ENCODE measurements at places on chromosomes 4 and X.

- DNase-seq: no peak
These were observed 52.8 kb upstream of the CBR4 start for GRCh38 chr4:169062897-169063244.

- DNase-seq: no peak
These were observed 247.2 kb upstream of the ADGRL3 start for GRCh38 chr4:60952921-60953320.

- no peak for DNase-seq
These were observed 1290.9 kb downstream of the PCDH18 start for GRCh38 chr4:136241221-136241986.

DNA sequence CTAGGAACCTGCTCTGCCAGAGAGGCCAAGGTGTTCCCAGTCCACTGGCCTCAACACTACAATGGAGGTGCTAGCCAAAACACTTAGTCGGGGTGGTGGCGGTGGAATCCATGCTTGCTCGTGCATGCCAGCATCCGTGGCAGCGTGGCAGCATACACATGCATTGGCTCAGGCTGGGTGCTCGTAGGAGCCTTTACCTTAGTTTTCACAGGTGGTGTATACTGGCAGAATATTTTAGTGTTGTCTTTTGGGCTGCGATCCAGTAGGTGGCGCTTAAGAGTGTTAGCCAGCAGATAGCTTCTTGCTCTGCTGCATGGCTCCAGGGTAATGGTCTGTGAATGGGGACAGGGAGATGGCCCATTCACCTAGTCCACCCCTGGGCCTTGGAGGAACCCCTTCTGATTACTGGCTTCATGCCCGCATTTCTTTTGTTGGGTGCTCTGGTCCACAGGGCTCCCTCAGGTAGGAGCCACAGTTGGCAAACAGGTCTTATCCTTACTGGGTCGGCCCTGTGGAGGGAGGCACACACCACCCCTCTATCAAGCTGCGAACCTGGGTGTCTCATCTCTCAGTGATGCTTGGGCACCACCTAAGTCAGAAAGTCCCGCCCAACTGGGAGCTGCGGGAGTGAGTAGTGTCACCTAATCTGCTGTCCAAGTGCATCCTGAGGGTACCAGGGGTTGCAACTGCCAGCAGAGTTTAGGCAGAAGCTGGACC, 40.0 kb downstream of the RIPPLY1 start:
- no peak for DNase-seq

DNA sequence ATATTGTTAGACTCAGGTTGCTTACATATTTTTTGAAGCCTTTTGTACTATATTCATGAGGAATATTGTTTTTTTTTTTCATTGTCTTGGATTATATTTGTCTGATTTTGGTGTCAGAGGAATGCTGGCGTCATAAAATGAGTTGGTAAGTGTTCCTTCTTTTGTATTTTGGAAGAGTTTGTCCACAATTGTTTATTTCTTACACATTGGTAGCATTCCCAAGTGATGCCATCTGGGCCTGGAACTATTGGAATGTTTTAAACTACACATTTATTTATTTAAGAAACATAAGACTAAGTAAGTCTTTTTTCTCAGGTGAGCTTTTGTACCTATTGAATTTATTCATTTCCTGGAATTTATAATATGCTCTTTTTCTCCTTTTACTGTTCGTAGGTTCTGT, 107.6 kb downstream of the LARP1B start:
- no peak for DNase-seq

DNA sequence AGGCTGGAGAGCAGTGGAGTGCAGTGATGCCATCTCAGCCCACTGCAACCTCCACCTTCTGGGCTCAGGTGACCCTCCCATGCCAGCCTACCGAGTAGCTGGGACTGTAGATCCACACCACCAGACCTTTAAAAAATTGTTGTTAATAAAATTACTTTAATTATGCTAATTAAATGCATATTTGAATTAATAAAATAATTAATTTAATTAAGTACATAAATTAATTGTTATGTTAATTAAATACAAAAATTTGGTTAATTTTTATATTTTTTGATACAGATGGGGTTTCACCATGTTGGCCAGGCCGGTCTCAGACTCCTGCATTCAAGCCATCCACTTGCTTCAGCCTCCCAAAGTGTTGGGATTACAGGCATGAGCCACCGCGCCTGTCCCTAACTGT, 12.6 kb upstream of the RAPGEF2 start:
- DNase-seq: no peak

GRCh38 chr4:175905925-175906324, 93.9 kb upstream of the GPM6A start:
- no peak for DNase-seq

DNA sequence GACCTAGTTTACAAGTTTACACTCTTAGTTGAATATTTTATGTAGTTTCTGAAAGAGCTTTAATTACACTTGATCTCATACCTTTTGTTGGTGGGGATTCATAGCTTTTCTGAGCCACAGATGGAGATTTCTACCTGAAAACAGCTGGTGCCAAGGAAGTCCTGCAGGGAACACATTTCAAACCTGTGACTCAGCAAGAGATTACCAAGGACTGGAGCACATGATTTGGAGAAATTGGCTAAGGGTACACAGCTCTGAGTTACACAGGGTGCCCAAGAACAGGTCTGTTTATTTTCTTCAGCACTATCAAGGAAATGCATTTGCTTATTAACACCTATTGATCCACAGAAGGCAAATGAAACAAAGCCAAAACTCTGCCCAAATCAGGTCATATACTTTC, 691.5 kb downstream of the KCTD8 start:
- DNase-seq: no peak

DNA sequence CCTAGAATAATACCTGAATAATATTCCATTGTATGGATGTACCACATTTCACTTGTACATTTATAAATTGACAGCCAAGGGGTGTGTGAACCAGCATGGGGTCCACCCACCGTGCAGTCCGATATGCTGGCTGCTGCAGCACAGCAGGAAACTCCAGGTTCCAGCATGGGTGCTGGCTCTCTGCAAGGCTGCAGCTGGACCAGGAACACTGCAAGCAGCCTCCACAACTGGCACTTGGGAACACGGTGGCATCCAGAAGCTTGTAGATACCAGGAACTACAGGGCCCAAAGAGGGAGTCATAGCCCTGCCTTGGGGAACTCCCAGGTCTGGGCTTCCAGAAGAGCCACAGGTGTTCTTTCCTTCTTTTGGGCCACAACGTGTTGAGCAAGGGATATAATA, 91.2 kb downstream of the NXF2 start:
- DNase-seq: no peak

GRCh38 chr4:14096396-14096965, 469.0 kb upstream of the BOD1L1 start:
- DNase-seq: no peak

GRCh38 chr4:38923746-38924145, 56.1 kb downstream of the FAM114A1 start:
- DNase-seq: no peak

DNA sequence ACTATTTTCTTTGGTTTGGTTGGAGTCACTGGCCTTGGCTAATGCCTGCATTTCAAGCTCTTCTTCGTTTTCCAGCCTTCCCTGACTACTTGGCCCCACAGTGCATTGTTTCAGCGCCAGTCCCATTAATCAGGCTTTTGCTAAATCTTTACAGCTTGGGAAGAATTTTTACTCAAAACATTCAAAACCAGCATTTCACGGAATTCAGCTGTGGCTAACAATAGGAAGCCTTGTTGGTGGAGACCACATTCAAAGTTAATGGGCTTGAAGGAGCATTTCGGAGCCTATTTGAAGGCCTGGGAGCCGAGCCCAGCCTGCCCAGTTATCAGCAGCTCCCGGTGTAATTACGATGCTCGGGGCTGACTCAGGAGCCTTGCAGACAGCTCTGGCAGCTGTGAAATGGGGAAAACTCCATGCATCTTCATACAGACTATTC, 30.8 kb upstream of the VCX2 start:
- DNase-seq: no peak

- no peak for DNase-seq
These were observed 60.2 kb downstream of the GASK1B start for GRCh38 chr4:158112611-158113010.
